ENCODE measurements at places on chromosomes 6 and 20. TPM values are rescaled to one million over a fixed set of nuclear protein-coding genes. Genes with fewer than 3 reads are reported as not detected.

The ITPR3 gene
- 1.7 TPM for total RNA-seq

The TFAP2D gene
- total RNA-seq: not detected

The COL20A1 gene
- total RNA-seq: not detected

The DAAM2 gene
- 13.1 TPM for total RNA-seq

The TBX18 gene
- 1.3 TPM for total RNA-seq

The FAM83B gene
- under 0.01 TPM for total RNA-seq

The RIMS1 gene
- 3.3 TPM for total RNA-seq

The RSPO3 gene
- not detected for total RNA-seq

The WFDC2 gene
- not detected for total RNA-seq

The LY6G5C gene
- total RNA-seq: 0.18 TPM

The B3GAT2 gene
- total RNA-seq: not detected

All from IMR-90 (cell line).